Erythroblast (primary cell): ENCODE measurements at places on chromosomes 5 and 9.

- no peak for DNase-seq
These were observed 49.4 kb upstream of the FKTN start for GRCh38 chr9:105508530-105508929.

DNA sequence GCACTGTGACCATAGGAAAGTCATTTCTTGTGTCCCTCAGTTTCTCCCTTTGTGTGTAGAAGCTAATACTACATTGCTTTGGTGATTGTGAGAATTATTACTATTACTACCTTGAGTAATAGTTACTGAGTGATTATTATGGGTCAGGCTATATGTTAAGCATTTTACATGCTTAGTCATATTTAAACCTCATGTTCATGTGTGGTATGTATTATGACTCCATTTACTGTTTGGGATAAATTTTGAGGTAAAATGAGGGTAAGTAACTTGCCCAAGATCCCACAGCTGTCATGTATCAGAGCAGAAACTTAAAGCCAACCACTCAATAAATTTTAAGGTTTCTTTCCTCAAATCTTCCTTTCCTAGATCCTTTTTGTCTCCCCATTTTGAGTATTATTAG lies 28.3 kb downstream of the SLF1 start:
- no peak for DNase-seq

- DNase-seq = no peak
These were observed 6.4 kb downstream of the TNFSF15 start for GRCh38 chr9:114799441-114799840.

GRCh38 chr9:92602413-92602812 lies 66.6 kb upstream of the ECM2 start:
- DNase-seq = no peak

GRCh38 chr9:86079421-86079831 lies 19.9 kb downstream of the GOLM1 start:
- no peak for DNase-seq

GRCh38 chr5:56207537-56207936 lies 25.6 kb downstream of the ANKRD55 start:
- DNase-seq = no peak

DNA sequence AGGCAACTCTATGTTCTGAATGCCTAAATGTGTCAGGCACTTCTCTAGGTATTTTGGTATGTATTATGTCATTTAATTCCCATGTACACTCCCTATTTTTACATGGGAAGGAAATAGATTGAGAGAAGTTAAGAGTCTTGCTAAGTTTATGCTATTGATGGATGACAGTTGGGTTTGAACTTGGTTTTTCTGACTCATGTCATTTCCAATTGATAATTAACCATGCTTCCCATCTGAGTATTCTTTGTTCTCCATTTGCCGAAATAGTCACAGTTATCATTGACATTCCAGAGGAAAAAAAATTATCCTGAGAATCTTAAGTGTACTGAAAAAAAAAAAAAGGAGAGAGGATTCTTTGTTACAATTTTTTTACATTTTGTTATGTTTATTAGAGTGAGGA lies 23.1 kb upstream of the DMRTA1 start:
- DNase-seq = no peak

DNA sequence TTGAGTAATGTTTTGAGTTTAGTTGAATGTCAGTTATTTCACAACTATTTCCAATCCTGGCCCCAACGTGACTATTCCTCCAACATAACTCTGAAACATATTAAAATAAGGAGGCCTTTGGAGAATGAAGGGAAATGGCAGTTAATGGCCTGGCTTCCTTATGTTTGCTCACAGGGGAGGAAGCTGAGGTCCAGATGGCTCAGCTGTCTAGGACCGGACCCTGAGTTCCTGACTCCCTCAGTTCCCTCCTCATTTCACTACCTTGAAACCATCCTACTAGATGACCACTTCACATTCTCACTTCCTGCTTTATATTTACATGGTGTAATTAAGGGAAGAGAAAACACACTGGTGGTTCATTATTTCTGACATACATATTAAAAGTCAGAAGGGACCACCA lies 6.6 kb downstream of the OTULINL start:
- no peak for DNase-seq

- peak; percentile 30 for DNase-seq
These were observed 1.3 kb downstream of the VCP start for GRCh38 chr9:35070823-35071813.

DNA sequence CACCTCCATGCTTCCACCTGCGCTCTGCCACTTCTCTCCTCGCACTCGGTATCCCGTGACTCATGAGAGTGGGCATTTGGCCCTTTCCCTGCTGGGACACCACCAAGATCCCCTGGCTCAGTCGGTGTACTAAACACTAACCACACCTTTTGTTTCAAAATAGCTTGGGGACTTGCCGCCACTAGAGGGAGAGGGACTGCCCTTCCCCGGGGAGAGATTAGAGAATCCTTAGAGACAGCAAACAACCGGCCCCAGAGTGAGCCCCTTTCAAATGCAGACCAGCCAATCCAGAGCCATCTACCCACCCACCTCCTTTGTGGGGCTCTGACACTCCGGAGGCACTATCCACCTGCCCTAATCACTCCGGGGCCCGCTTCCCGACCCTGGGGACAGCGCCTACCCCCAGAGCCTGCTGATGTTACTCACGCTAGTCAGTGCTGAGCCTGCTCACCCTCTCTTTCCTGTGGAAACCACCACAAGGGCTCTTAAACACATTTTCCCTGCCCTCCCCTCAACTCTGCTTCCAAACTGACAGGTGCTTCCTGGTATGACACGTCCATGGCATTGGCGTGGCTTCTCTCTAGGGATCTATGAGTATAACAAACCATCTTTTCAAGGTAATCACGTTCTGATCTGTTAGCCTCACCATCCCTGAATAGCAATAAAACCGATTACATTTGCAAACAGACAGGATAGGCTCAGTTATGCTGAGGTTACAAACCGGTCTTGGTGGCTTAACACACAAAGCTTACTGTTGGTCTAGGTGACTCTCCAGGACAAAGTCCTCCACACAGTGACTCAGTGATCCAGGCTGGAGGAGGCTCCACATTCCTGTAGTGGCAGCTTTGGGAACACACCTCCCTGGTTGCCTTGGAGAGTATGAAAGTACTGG lies 180.1 kb upstream of the MVB12B start:
- peak; percentile 11 for DNase-seq

DNA sequence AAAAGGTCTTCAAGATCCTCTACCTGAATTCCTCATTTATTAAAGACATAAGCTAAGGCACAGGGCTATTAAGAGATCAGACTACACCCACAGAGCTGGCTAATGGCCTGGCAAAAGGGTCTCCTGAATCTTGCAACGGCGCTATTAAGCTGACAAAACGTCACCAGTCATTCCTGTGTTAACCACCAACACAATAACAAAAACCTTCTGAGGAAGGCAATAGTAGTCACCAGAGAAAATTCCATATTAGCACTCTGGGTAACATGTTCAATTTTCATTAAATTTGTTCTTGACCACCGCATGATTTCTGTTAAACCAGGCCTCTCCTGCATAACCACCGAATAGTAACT lies 77.0 kb downstream of the GNAQ start:
- DNase-seq = no peak

- no peak for DNase-seq
These were observed 161.4 kb downstream of the CHSY3 start for GRCh38 chr5:130065617-130066016.

DNA sequence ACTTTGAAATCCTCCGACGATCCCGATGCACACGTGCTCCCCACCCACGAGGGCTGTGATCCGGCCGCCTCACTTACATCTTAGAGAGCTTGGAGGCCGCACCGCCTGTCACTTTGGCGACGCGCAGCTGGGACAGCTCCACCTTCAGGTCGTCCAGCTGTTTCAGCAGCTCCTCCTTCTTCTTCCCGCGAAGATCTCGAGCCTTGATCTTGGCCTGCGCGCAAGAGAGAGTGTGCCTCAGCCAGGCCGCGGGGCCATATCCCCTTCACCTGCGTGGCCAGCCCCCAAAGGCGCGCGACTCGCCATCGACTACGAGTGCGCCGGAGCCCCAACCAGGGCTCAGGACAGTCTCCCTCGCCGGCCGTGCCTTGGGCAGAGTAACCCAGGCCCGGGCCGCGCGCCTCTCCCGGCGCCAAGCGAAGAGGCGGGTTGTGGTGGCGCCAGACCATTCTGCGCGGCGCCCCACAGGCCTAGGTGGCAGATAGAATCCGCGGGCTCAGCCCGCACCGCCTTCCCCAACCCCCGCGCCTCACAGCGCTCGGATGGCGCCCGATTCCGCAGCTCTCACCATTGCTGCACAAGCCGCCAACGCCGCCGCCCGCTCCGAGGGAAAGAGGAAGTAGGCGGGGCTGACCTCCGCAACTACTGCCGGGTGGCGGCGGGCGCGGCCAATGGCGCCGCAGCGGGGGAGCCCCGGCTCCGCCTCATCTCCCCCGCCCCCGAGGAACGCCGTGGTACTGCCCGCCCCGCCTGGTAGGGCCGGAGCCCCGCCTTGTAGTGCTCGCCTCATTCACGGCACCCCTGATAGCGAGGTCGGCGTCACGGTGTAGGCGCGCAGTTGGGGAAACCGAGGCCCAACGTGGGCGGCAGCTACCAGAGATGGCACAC lies at the start of the genes ARPC5L and RPL35:
ARPC5L (plus strand) TSS at position 789 of the 888 bp plus-strand sequence. CDS start 7,161 bp downstream, outside the sequence.
RPL35 (minus strand) TSS at position 616 of the 888 bp plus-strand sequence; CDS start at position 571, 45 bp downstream.
- DNase-seq = peak; percentile 97

GRCh38 chr9:84062538-84062937 lies 81.9 kb downstream of the RMI1 start:
- DNase-seq = no peak

GRCh38 chr5:5270958-5271785 lies 131.0 kb downstream of the ADAMTS16 start:
- no peak for DNase-seq

GRCh38 chr5:10673017-10673389 lies 88.0 kb downstream of the DAP start:
- no peak for DNase-seq
